ENCODE measurements at places on chromosomes 3 and 15. TPM values are rescaled to one million over a fixed set of nuclear protein-coding genes. Genes with fewer than 3 reads are reported as not detected.

C3orf22 gene
- not detected for total RNA-seq

C3orf52 gene
- 2.1 TPM for total RNA-seq

CYP8B1 gene
- total RNA-seq: not detected

ANKRD28 gene
- total RNA-seq: 116 TPM

GPR87 gene
- 1.3 TPM for total RNA-seq

MELTF gene
- total RNA-seq: 6.5 TPM

CCR8 gene
- not detected for total RNA-seq

DUT gene
- total RNA-seq: 67.7 TPM

GTF2E1 gene
- total RNA-seq: 20.3 TPM

GSK3B gene
- total RNA-seq: 91.6 TPM

SOX2 gene
- total RNA-seq: 128 TPM

SCAANT1 gene
- total RNA-seq: not detected

MEF2A gene
- total RNA-seq: 165 TPM

CLDN18 gene
- not detected for total RNA-seq

NXPE3 gene
- total RNA-seq: 15.0 TPM

ERICH6 gene
- not detected for total RNA-seq

Measured in camera-type eye (tissue), 1 donor.